Stimulated activated CD4-positive, alpha-beta T cell treated with anti-CD3 and anti-CD28 coated beads, TNF-alpha, amount 100 ng/mL, for 48 hours (primary cell): ENCODE measurements at places on chromosomes 5 and 9.

DNA sequence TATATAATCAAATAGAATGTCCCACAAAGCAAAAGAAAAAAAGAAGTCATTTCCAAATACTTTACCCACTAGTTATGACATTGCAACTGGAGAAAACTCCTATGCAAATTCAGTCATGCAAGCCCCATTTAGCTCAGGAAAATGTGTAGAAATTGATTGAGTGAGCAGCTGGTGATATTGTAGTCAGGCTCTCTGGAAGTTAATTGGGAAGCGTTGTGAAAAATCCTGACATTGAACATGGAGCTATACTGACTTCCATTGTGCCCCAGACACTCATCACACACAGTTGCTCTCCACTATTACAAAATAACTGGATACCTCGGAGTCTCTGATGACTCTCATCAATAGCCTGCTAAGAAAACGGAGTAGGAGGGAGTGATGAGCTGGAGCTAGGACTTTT is 49.0 kb downstream of the TUSC1 start:
- DNase-seq: no peak

- DNase-seq: no peak
These were observed 55.6 kb downstream of the DUSP1 start for GRCh38 chr5:172715421-172715780.

DNA sequence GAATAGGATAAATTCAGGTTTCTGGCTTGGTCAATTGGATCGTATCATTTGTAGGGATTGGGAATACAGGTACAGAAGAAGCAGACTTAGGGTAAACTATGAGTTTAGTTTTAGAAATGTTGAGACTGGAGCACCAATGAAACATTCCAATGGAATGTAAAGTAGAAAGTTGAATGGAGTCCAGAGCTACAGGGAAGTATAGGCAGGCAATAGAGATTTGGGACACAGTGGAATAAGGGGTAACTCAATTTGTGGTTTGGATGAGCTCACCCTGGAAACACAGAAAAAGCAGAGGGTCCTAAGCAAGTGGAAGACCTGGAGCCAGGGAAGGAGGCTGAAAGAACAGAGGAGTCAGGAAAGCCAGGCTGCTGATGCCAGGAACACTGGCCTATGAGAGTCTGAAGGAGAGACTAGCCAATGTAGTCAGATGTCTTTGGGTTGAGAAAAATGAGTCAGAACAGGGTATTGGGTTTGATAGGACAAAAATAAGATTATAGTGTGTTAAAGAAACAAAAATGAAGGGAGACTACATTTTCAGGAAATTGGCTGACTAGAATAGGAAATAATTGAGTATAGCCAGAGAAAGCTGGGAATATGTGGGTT is 72.8 kb downstream of the STARD4 start:
- no peak for DNase-seq

GRCh38 chr5:140222416-140222815 is 47.4 kb downstream of the CYSTM1 start:
- no peak for DNase-seq

DNA sequence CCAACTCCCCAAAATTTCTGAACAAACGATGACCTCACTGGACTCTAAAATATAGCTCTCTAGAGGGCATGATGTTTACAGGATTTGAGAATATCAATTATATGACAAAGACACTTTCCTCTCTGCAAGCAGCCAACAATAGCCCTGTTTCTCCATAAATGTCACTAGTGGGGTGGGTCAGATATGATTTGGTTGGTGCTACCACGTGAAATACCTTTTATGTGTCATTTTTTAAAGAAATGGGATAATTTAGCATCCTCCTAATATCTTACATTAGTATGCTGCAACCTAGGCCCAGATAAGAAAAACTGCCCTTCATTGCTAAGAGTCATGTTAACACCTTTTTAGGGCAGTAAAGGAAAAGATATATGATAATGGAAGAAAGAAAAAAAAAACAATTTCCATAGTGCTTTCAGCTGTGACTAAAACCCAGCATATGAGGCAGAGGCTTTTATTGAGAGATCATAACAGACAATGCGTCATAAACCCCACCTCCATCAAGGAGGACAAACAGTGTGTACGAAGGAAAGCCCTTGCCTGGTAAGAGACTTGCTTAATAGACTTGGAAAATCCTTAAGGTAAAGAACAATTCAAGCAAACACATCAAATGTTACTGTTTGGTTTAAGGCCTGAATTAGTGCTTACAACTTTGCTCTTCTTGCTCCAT is 372.4 kb upstream of the PAPPA start:
- DNase-seq: no peak

GRCh38 chr5:175378444-175379028 is 65.4 kb downstream of the DRD1 start:
- no peak for DNase-seq

GRCh38 chr5:142109331-142110045 is 909 bp downstream of the NDFIP1 start:
- no peak for DNase-seq

DNA sequence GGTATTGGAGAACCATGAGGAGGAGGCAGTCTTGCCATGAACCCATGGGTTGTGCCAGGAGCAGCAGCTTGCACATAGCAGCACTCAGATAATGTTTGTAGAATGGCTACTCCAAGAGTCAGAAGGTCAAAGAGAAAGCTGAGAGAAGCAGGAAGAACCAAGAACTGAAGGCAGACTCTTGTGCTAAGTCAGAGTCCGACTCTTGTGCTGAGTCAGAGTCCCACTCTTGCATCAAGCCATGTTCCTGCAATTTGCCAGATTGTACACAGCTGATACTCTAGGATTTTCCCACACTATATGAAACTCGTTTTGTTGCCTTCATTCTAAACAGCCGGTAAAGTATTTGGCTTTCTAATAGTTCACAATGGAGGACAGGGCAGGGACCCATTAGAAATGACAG is 26.2 kb upstream of the HSPA9 start:
- DNase-seq: no peak

DNA sequence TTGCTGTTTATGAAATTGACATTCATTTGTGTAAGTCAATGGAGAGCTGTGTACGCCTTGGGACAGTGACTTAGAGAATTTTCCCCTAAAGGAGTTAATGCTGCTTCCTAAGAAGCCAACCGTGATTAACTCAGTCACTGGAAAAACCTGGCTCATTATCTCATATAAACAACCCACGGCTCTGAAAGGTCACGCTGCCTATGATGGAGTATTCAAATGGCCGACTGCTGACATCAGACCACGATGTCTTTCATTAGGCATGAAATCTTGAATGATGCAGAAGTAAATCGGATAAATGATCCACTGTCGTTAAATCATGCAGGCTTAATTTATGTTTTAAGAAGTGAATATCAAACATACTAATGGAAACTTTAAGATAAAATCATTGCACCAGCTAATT is 603.7 kb downstream of the RAB3C start:
- no peak for DNase-seq

DNA sequence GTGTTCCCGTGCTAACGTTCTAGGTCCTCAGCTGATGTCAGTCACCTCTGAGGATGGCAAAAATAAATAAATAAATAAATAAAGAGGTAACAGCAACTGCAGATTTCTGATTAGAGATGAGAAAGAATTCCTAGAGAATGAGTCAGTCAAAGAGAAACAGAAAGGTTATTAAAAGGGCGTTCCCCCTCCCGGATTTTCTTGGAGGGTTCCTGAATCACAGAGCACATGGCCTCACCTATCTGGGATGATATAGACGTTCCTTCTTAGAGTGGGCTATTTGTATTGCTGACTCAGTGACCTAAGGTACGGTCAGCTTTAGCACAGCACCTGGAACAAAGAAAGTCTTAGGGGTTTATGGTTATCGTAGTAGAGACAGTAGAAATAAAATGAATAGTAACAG is 30.6 kb downstream of the HTR4 start:
- no peak for DNase-seq

DNA sequence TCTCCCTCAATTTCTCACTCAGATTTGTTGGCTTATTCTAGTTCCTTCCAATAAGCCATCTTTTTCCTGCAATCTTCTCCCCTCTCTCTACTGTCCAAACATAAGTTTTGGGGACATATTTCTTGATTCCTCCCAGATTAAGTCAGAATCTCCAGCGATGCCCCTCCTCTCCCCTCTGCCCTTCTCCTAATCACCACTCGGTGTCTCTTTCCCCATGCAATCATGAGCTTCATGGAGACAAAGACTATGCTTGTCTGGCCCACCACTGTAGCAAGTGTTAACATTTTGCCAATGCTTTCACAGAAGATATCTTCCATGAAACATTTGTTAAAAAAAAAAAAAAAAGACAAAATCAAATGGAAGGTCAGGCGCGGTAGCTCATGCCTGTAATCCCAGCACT is 42.4 kb downstream of the PDE6A start:
- DNase-seq: no peak

- DNase-seq: no peak
These were observed 49.4 kb downstream of the TRPM6 start for GRCh38 chr9:74838351-74838750.

- DNase-seq: no peak
These were observed 96.5 kb downstream of the PPARGC1B start for GRCh38 chr5:149826574-149826973.

GRCh38 chr9:109498195-109499092 is at the start of gene PTPN3:
PTPN3 (minus strand) TSS chr9:109498307; CDS start chr9:109463434, 34,873 bp downstream.
- no peak for DNase-seq

GRCh38 chr9:34671307-34671706 is 8.8 kb upstream of the CCL27 start:
- no peak for DNase-seq

- DNase-seq: no peak
These were observed 610.9 kb downstream of the RAB3C start for GRCh38 chr5:59193616-59194319.
